Spleen (tissue), 13 donors: ENCODE measurements at places on chromosomes 13 and 19. TPM values are rescaled to one million over a fixed set of nuclear protein-coding genes. Genes with fewer than 3 reads are reported as not detected.

DNA sequence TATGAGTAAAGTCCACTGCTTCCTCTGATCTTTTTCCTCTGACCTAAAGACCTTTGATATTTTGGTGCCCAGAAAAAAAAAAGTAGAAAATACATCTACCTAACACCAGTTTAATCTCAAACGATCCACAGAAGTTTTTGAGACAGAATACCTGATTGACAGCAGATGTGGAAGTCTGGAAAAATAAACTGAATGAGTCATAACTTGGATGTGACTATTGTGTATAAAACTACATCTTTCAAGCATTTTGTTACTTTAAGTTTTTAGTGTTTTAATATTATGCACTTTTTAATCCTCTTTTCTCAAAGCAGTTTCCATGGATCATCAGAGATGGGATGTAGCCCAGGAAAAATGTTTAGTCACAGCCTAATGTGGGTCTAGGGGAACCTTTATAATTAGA, 216.1 kb downstream of the SLITRK1 start:
- no peak for DNase-seq

DNA sequence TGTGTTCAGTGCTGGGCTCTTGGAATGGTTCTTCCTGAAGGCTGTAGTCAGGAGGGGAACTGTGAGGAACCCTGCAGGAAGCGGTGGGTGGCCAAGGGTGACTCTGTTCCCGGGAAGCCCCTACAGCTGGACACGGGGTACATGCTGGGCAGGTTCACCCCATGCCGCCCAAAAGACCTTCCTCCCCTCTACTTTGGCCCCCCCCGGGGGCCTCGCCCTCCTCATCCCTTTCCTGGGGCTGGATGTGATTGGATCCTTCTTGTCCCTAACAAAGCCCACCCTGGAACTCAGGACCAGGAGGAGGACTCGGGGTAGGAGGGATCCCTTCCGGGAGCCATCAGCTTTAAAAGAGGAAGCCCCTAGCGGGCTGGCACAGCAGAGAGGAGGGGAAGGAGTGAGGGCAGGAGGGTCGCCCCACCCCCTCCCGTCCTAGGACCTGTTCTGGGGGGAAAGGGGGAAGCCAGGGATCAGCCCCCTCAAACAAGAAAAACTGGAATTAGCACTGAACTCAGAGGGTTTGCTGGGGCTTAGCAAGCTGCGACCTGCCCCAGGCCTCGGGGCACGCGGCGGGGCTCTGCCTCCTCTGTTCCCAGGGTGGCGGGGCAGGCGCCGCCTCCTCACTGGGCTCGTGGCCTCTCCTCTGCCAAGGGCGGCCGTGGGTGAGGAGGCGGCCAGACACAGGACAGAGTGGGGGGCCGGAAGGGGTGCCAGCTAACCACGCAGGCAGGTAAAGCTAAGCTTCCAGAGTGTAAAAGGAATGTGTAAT, 4.0 kb downstream of the CEBPA start:
- peak; percentile 58 for DNase-seq

- DNase-seq, result no peak
Measured at GRCh38 chr19:35885904-35886303, 14.4 kb downstream of the NFKBID start.

- DNase-seq, result no peak
Measured at GRCh38 chr13:103068836-103069235, 2.6 kb upstream of the SLC10A2 start.

DNA sequence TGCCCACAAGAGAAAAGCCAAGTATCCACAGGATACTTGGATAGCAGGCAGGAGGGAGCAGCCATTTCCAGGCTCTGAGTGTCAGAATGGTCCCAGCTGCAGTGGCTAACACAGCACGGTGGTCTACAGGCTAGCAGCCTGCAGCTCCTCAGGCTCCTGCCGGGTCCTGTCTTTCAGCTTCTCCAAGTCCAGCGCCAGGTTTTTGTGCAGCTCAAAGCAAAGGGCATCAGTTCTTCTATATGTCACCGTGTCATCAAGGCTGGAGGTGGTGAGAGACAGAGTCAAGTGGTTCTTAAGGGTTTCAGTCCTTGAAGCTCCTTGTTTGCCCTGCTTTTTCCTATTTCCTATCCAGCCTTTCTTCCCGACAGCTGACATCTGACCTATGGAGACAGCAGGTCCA, 188.6 kb downstream of the NUFIP1 start:
- DNase-seq, result no peak

- peak; percentile 84 for DNase-seq
Measured at GRCh38 chr19:12913851-12914690, 5.0 kb downstream of the SYCE2 start.

DNA sequence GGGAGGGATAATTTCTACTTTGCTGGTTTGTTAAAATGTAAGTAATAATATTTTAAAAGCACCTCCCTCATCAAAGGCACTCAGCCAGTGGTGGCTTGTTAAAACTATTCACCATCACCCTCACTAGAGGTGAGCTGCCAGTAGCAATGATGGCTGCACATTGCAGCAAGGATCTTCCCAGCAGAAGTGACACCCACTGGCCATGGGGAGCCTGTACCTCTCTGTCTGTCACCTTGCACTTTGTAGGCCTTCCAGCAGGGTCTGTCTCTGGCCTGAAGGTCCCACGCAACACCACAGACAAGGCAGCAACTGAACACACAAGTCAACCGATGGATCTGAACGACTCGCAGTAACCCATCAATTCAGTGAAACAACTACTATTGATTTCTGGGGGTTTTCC, 47.3 kb upstream of the C13orf42 start:
- no peak for DNase-seq

- no peak for DNase-seq
Measured at GRCh38 chr13:94065741-94066140, 413.7 kb downstream of the DCT start.

DNA sequence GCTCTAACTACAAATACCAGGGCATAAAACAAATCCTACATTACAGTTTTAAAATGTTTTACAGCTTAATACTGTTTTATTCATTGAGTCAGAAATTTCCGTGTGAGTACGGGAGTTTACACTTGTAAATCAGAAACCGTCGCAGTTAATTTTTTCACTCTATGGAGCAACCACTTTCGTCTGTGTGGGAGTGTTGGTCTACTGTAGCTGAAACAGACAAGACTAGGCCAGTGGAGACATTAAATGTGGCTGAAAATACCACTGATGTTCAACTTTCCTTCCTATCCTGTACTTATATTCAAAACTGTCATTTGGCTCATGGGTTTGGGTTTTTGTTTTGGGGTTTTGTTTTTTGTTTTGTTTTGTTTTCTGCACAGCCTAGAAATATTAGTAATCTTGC, 268.7 kb downstream of the DCT start:
- DNase-seq, result no peak

- DNase-seq, result no peak
Measured at GRCh38 chr13:46543287-46543686, 9.7 kb upstream of the LRCH1 start.

DNA sequence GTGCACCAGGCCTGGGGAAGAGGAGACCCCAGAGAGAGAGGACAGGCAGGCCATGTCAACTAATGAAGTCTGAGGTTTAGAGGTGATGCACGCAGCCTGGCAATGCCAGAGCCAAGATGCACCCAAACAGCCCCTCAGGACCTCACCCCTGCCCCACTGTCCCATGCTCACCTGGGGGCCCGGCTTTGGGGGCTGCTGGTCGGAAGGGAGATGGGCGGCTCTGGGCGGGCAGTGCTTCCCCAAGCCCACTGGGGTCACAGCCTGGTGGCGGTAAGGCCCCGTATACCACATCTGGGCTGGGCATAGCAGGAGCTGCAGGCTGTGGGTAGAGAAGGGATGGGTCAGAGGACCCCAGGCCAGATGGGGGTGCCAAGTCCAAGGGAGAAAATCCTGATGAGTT, 8.6 kb upstream of the TMEM161A start:
- no peak for DNase-seq

- no peak for DNase-seq
Measured at GRCh38 chr19:42322305-42322704, 3.1 kb upstream of the MEGF8 start.

- DNase-seq, result no peak
Measured at GRCh38 chr13:33032037-33032625, 15.9 kb downstream of the KL start.

DNA sequence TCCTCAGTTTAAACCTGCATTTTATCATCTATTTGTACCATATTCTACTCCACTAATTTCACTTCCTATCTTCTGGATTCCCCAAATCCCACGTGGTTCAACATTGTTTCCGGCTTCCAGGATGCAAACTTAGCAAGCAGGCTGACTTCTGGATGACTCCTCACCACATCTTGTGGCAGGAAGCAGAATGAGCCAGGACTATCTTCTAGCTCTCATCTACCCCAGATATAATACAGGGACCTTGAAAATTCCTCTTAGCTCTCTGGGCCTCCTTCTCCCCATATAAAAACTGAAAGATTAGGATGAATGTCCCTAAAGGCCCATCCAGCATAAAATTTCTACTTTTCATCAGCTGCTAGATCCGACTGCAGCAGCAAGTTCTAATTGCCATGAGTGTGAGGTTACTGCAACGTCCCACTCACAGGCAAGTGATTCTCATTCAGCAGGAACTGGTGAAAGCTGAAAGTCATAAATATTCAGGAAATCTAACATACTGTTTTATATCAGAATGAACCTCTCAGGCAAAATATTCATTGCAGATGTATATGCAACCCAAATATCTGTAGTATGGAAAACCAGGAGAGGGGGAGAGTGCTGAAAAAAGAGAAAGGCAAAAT, 93.4 kb downstream of the KCTD12 start:
- no peak for DNase-seq

GRCh38 chr19:47438793-47439220, 19.5 kb upstream of the MEIS3 start:
- DNase-seq, result no peak

DNA sequence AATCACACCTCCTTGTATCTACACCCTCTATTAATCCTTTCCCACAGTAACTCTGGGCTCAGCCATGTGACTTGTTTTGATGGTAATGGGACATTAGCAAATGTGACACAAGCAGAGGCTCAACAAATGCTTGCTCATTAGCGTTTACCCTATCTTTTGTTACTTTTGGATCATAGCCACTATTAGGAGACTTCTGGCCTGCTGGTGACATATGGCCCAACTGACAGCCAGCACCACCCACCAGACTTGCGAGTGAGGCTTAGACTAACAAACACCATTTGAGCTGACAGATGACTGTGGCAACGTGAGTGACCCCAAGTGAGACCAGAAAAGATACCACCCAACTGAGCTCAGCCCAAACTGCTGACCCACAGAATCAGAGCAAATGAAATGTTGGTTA, 154.1 kb downstream of the OLFM4 start:
- no peak for DNase-seq

GRCh38 chr13:76271728-76272232, 614.4 kb downstream of the KCTD12 start:
- no peak for DNase-seq

DNA sequence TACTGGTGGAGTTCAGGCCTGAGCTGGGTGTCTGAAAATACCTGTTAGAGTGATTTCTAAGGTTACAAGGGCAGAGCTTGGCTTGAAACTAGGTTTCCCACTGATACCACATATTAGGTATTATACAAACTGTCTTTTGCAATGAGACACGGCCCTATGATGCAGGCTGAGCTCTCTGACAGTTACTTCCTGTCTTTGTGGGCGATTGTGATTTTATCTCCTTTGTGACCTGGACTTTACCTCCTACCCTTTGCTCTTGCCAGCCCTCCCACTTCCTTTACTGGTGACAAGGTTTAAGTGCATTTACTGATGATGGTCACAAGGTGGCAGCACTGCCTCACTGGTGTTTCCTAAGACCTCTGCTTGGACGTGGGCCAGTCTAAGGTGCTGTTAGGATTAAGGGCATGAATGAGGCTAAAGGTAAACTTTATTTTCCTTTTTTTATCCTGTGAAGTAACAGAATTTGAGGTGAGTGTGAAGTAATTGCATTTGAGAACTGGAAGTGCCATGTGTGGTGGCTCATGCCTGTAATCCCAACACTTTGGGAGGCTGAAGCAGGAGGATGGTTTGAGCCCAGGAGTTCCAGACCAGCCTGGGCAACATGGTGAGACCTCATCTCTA, 7.7 kb upstream of the CXCL17 start:
- peak; percentile 86 for DNase-seq

- peak; percentile 78 for DNase-seq
Measured at GRCh38 chr19:20423381-20424197, 142.0 kb downstream of the ZNF737 start.

DNA sequence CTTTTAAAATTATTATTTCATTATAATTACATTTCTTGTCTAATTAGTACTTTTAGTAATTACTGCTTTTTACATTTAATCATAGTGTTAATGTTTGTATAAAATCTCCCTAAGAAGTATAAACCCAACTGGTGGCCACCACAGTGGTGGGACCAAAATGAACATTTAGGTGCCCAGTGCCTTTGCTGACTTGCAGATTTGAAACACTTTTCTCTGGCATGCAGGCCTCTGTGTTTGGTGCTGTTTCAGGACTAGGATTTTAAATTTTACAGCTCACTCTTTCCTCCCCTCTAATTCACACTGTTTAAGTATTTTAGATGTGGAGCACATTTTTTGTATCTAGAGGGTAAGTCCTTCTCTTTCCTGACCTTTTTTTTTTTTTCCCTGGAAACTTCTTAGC, 17.5 kb downstream of the UBAC2 start:
- no peak for DNase-seq

DNA sequence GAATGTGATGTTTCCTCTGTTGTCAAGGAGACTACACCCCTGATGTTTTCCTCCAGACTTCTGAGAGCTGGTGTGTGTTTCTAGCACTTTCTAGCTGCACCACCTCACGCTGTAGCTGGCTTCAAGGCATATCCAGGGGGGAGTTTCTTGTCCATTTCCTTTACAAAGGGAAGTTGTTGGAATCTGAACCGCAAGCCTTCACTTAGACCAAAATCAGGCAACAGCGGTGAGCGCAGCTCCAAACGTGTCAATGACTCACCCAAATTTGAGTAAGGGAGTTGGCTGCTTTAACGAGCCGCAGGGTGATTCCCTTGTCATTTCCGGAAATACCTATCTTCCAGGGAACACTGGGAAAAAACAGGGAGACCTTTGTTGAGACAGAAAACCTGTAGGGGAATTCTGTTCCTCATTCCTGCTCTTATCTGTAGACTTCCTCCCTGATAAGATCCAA, 2.5 kb downstream of the LDLR start:
- no peak for DNase-seq

GRCh38 chr13:100438059-100438788, 150.4 kb downstream of the GGACT start:
- DNase-seq, result no peak

MATK gene
- total RNA-seq, result 8.1 TPM

UGGT2 gene
- 7.2 TPM for total RNA-seq

PPM1N gene
- 6.3 TPM for total RNA-seq

MEIS3 gene
- total RNA-seq, result 7.4 TPM

DIRAS1 gene
- 4.5 TPM for total RNA-seq

VSIG10L gene
- 2.6 TPM for total RNA-seq

TMEM221 gene
- total RNA-seq, result not detected

CILP2 gene
- total RNA-seq, result 1.3 TPM

CEACAM8 gene
- 53.6 TPM for total RNA-seq

NEK5 gene
- total RNA-seq, result not detected

CRX gene
- total RNA-seq, result not detected
